B cell (primary cell): ENCODE measurements at places on chromosomes 2 and 18.

DNA sequence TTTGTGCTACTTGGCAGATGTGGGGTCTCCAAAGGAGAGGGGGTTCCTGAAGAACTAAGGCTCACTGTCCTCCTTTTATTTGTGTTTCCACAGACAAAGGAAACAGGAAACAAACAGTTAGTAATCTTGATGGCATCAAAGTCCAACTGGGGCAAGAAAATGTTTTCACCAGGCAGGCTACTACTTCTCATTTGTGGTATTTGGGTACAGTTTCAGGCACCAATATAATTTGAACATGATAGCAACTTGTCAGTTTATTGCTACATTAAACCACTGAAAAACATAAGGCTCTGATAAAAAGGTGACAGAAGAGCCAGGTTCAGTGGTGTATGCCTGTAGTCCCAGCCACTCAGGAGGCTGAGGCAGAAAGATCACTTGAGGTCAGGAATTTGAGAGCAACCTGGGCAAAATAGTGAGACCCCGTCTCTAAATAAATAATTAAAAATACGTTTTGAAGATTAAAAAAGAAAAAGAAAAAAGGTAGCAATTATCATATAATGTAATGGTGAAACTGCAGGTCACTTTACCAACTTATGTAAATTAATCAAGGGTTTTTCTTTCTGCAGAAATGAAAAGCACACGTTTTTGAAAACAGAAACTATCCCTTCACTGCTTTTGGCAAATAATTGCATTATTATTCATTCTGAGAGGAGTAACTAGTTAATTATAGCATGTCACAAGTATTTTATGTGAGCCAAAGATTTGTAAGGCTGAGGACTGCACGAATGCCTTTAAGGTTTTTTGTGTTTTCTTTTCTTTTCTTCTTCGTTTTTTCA, 157.5 kb upstream of the CAVIN2 start:
- H3K36me3 ChIP-seq: no peaks in the 10 kb centered on the region
- no peak overlapping the region for H3K27ac ChIP-seq
- no peaks in the 10 kb centered on the region for H3K4me1 ChIP-seq
- no peak for DNase-seq
- H3K27me3 ChIP-seq: no peaks in the 10 kb centered on the region
- H3K4me3 ChIP-seq: no peak overlapping the region

- H3K27me3 ChIP-seq: peaks cover 4% of the 10 kb centered on the region
- peaks cover 4% of the 10 kb centered on the region for H3K4me1 ChIP-seq
- no peak for DNase-seq
- H3K27ac ChIP-seq: peak overlapping the region; percentile 70
Measured at GRCh38 chr2:181892799-181893435, 1.4 kb downstream of the ITPRID2 start.

- H3K4me3 ChIP-seq: no peak overlapping the region
- no peaks in the 10 kb centered on the region for H3K27me3 ChIP-seq
- no peak for DNase-seq
- H3K27ac ChIP-seq: no peak overlapping the region
- no peaks in the 10 kb centered on the region for H3K36me3 ChIP-seq
Measured at GRCh38 chr2:133434959-133435668, 133.1 kb downstream of the NCKAP5 start.

- DNase-seq: no peak
- H3K36me3 ChIP-seq: no peaks in the 10 kb centered on the region
- H3K27me3 ChIP-seq: no peaks in the 10 kb centered on the region
- H3K4me3 ChIP-seq: no peak overlapping the region
- no peaks in the 10 kb centered on the region for H3K4me1 ChIP-seq
- H3K27ac ChIP-seq: no peak overlapping the region
Measured at GRCh38 chr2:207779523-207779922, 9.8 kb upstream of the FZD5 start.

GRCh38 chr18:7568426-7568825, 1.3 kb downstream of the PTPRM start:
- H3K36me3 ChIP-seq: no peaks in the 10 kb centered on the region
- H3K27me3 ChIP-seq: peaks cover 36% of the 10 kb centered on the region
- H3K4me3 ChIP-seq: no peak overlapping the region
- H3K4me1 ChIP-seq: no peaks in the 10 kb centered on the region
- H3K27ac ChIP-seq: no peak overlapping the region

DNA sequence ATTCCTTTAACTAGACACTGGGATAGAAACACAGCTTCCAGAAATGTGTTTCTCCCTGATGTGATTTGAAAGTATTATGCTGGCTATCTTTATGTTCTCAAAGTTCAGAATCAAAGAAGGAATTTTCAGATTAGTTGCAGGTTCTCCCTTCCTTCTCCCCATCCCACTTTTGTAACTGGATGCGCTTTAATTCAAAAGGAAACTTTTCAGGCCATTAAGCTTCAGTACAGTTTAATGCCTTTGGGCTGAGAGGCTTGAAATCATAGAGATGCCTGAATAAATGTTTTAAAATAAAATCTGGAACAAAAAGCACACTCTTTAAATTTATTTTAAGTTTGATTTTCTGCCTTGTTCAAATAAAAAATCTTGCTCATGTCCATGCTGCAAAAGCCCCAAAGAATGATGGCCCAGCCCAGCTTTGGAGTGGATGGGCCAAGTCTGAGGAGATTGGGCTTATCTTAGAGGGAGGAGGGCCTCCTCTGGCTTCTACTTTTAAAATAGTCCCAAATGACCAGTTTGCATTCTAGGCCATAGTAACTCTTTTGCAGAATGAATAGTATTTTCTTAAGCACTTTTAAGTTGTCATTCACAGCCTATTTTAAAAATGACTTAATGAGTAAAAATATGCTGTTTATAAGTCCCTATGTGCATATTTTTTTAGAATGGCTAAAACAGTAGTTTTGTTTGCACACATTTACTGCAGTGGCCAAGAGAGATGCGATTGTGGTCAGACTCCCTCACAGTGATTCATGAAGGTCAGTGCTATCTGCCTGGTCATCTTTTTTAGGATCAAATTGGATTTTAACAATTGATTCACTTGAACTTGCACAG, 129.2 kb downstream of the MTX2 start:
- H3K27me3 ChIP-seq: no peaks in the 10 kb centered on the region
- no peak overlapping the region for H3K27ac ChIP-seq

DNA sequence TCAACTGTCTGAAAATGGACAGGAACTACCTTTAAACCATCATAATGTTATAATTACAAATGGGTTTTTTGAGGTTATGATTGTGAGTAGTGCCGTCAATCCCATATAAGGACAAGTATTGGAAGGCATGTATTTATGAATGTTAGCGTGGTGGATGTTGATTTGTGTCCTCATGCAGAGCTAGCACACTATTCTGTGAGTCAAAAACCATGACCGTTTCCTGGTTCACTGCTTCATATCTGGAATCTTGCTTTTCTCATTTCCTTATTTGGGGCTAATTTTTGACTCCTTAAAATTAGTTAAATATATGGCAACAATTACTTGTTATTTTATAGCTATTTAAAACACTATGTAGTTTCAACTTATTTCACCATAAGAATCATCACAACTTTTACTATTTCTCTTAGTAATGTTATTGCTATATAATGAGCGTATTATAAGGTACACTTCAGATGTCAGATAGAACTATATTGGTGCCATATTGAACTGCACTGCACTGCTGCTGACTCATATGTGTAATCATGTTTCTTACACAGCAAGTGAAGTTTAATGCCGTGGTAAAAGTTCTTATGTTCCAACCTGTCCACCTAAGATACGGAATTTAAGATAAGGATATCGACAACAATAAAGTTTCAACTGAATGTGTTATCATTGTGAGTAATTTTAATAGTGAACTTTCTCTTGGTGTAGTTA, 192.8 kb downstream of the PTGR3 start:
- H3K36me3 ChIP-seq: no peaks in the 10 kb centered on the region
- H3K27me3 ChIP-seq: no peaks in the 10 kb centered on the region
- DNase-seq: no peak
- H3K4me3 ChIP-seq: no peak overlapping the region
- H3K4me1 ChIP-seq: peaks cover 3% of the 10 kb centered on the region

- no peak overlapping the region for H3K27ac ChIP-seq
- H3K36me3 ChIP-seq: no peaks in the 10 kb centered on the region
- H3K4me1 ChIP-seq: no peaks in the 10 kb centered on the region
Measured at GRCh38 chr2:137173463-137173862, 408.1 kb downstream of the THSD7B start.

DNA sequence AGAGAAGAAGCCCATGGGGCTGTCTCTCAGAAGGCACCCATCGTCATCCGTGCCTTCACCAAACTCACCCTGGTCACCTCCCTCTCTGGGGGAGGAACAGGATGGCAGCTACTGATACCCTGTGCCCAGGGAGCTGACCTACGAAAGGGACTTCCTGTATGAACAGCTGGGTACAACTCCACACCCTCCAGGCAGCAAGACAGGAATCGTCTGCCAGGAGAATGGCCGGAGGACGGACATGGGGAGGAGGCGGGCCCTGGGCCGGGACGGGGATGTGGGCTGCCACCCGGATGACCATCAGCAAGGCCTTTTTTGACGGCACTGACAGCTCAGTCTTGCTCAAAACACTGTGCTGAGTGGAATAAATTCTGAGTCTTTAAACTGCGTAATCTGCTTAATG, 243.6 kb downstream of the HDAC4 start:
- no peak overlapping the region for H3K4me3 ChIP-seq
- H3K4me1 ChIP-seq: no peaks in the 10 kb centered on the region
- H3K36me3 ChIP-seq: no peaks in the 10 kb centered on the region

GRCh38 chr2:217413193-217413592, 553.3 kb upstream of the TNP1 start:
- H3K4me3 ChIP-seq: no peak overlapping the region
- H3K27me3 ChIP-seq: no peaks in the 10 kb centered on the region
- H3K4me1 ChIP-seq: no peaks in the 10 kb centered on the region
- no peaks in the 10 kb centered on the region for H3K36me3 ChIP-seq

- H3K36me3 ChIP-seq: no peaks in the 10 kb centered on the region
- no peaks in the 10 kb centered on the region for H3K27me3 ChIP-seq
- H3K4me1 ChIP-seq: peaks cover 16% of the 10 kb centered on the region
- H3K4me3 ChIP-seq: no peak overlapping the region
Measured at GRCh38 chr2:238162846-238163441, 4.2 kb downstream of the ERFE start.

DNA sequence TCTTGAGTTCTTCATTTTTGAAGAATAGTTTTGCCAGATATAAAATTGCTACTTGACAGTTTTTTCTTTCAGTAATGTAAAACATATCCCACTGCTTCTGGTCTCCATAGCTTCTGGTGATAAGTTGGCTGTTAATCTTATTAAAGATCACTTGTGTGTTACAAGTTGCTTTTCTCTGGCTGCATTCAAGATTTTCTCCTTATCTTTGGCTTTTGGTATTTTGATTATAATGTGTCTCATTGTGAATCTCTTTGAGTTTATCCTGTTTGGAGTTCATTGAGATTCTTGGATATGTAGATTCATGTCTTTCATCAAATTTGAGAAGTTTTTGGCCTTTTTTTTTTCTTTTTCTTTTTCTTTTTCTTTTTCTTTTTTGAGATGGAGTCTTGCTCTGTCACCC, 20.2 kb upstream of the ADNP2 start:
- H3K27me3 ChIP-seq: peaks cover 5% of the 10 kb centered on the region
- no peaks in the 10 kb centered on the region for H3K4me1 ChIP-seq
- H3K4me3 ChIP-seq: no peak overlapping the region
- no peaks in the 10 kb centered on the region for H3K36me3 ChIP-seq
- H3K27ac ChIP-seq: no peak overlapping the region
